IMR-90 (cell line): ENCODE measurements at places on chromosomes 2 and 18. TPM values are rescaled to one million over a fixed set of nuclear protein-coding genes. Genes with fewer than 3 reads are reported as not detected.

DNA sequence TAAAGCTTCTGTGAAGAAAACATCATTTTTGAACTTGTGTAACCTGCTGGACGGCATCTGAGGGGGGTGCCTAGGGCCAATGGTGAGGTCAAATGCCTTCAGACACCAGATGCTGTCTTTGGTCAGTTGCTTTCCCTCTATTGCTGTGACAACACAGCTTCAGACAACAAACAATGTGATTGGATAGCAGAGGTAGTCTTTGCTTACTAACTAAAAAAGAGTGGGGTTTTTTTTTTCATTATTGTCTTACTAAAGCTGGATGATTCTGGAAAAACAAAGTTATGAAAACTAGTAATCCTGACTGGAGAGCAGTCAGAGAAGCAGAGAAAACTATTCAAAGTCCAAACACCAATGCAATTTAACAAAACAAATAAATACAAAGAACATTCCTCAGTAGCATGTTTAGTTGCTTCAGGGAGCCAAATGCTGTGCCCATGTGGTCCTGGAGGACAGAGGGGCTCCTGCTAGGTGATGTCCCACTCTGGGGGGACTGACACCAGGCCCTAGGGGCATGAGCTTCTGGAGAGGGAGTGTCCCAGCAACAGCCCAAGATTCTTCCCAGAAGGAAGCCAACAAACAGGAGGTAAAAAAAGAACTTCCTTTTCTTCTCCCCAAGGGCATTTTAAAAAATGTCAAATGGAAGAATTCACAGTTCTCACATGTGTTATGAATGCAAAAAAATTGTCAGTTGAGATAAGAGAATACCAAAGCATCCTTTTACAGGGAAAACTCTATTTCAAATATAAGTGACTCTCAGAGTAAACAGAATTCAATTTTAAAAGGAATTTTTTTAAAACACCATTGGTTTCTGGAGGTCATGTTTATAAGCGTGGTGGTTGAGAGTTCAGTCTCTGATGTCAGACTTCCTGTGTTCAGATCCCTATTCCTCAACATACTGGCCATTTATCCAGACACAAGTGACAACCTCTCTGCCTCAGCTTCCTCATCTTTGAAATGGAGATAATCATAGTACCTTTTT is 181.1 kb upstream of the PGAP1 start:
- DNase-seq = peak; percentile 69

The EGR4 gene
- total RNA-seq = not detected in 2 replicates

- no peak for DNase-seq
Measured at GRCh38 chr2:230944757-230945372, 19.8 kb upstream of the GPR55 start.

- DNase-seq = no peak
Measured at GRCh38 chr2:27494944-27495554, at the start of gene FNDC4. TSS of gene FNDC4 (minus strand) at chr2:27495200. CDS start at chr2:27494679, 521 bp downstream.

GRCh38 chr2:44663471-44664073 is 277.9 kb upstream of the SIX3 start:
- no peak for DNase-seq

GRCh38 chr2:60152226-60152833 is 401.1 kb downstream of the BCL11A start:
- DNase-seq = peak; percentile 12

DNA sequence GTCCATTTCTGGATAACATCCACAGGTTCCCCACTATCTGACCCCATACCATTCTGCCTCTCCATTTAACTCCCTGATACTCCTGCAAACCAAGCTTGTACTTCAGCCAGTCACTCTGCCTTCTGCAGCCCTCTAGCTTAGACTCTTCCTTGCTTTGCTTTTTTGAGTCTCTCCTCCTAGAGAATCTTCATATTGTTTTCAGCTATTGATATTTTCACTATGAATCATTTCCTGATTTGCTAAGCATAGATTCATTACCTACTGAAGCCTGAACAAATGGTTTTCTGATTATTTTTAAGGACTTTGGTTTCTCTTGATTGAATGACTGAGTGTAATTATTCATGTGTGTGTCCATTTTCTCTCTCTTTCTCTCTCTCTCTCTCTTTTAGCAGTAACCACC is 2102.3 kb upstream of the CELF4 start:
- peak; percentile 28 for DNase-seq

The DLX2 gene
- total RNA-seq = not detected in 2 replicates

GRCh38 chr2:63436488-63436887 is 151.8 kb downstream of the WDPCP start:
- peak; percentile 37 for DNase-seq

DNA sequence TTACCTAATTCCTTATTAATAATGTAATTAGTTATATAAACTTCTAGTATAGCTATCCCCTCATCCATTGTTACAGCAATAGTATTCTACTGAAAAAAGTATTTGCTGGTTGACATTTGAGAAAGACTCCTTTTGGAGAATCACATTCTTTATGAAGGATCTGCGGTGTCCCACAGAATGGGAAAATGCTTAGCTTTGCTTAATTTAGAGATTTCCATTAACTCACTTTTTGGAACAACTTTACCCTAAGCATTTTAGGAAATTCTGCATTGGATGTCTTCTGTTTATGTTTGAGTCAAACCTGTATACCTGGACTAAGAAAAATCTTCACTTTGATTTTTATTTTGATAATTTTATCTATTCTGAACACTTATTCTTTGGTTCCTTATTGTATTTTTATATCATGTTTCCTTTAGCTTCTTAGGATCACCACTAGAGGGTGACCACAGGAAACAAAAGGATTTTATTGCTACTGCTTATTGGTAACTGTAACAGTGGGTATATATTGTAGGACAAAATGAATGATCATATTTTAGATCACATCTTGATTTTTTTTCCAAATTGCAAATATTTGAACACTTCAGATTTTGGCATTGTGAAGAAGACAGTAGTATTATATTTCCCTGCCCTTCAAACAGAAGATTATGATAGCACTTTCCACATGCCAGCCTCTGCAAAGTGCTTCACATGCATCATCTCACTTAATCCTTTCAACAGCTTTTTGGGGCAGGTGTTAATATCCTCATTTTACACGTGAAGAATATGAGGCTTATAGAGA is 79.6 kb downstream of the MIB1 start:
- peak; percentile 33 for DNase-seq

The EFHD1 gene
- not detected in 2 replicates for total RNA-seq

GRCh38 chr18:5467671-5468070 is 76.1 kb downstream of the EPB41L3 start:
- DNase-seq = no peak
